ENCODE measurements at places on chromosomes 1 and 21.

DNA sequence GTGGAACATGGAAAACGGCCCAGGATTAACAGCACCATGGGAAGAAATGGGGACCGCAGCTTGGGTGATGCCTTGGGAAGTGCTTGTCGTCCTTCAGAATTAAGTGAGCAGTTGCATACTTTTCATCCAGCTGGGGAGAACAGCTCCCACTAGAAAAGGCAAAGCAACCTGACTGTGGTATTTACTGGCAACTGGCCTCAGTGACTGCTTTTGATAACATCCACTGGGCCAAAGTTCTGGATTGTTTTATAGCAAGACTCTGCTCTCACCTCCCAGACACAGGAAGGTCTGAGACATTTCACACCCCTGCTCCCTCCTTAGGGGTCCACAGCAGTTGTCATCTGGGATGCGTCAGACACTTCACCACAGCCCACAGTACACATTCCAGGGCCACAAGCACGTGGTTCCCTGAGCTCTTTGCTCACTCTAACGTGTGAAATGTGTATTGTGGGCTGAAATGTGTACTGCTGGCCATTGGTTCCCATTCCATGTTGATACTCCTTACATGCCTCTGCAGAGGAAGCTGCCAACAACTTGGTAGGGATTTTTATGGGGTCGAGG, 6.6 kb downstream of the PAPPA2 start:
- no peak for DNase-seq

DNA sequence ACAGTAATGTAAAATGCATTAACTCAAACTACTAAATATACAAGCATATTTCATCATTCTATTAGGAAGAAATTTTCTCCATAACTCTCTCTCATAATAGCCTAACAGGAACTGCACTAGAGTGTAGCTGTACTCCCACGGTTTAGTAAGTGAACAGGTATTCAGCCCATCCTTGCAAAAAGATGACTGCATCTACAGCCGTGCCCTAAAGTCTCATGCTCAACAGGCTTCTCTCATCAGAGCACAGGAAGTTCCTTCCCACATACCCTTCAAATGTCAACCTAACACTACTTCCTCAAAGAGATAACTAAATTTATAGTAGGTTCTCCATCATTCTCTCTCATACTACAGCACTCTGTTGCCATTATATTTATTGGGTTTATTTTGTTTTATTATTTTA, 251.6 kb downstream of the AKT3 start:
- no peak for DNase-seq

DNA sequence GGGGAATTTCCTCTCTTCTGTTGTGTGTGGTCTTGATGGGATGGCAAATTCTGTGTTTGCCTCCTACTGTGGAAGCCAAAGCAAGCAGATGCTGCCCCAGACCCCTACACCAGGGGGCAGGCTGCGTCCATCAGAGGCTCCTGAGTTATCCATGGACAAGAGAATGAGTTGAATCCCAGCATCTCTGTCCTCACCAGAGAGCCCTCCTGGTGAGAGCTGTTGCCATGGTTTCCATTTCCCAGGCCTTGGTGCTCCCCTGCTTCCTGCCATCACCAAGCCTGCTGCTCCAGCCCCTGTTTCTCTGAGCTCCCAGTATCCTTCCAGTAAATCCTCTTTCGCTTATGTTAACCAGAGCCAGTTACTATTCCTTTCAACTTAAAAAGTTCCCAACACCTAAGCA, 20.4 kb upstream of the GNG12 start:
- DNase-seq: no peak

GRCh38 chr1:112881742-112882127, 74.3 kb downstream of the SLC16A1 start:
- DNase-seq: no peak

DNA sequence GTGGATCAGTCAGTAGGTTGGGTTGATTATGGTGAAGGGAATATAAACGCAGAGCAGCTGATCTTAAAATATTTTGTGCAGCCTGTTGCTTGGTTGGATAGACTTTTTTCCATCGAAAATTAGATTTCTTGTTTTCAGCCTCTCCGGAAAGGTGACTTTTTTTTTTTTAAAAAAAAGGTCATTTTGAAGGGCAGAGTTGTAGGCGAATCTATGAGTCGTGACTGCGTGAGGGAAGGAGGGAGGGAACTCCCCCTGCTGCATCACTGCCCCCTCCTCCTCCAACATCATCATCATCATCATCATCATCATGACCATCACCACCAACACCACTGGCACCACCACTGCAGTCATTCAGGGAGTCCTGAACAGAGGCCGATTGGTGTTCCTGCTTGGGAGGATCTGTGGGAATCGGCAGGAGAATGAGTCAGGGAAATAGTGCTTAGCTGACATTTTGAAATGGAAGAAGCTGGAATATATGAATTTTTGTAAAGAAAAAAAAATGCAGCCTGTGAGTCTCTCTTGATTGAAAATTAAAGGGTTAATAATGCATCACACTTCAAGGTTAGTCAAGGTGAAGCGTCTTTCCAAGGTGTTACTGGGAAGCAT, 1.2 kb downstream of the ATP1B1 start:
- no peak for DNase-seq

DNA sequence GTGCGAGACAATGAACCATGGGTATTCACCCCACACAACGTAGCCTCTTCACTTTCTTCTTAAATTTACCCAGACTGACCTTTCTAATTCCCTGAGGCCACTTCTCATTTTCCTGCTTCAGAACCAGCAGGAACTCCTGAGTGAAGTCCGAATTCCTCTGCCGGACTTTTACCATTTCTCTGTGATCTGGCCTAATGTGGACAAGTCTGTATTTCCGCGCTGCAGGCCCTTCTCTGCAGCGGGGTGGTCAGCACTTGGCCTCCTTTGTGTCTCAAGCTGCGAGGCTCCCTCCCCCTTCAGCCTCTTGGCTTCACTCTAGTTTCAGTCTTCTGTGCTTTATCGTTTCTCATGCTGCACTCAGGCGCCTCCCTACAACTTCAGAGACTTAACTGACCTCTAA, 9.4 kb upstream of the CTBS start:
- no peak for DNase-seq

GRCh38 chr21:40845441-40845995, 1.4 kb downstream of the DSCAM start:
- DNase-seq: no peak

- DNase-seq: no peak
Measured at GRCh38 chr1:190258003-190258402, 219.7 kb downstream of the BRINP3 start.
